ENCODE measurements at places on chromosomes 11 and 22. TPM values are rescaled to one million over a fixed set of nuclear protein-coding genes. Genes with fewer than 3 reads are reported as not detected.

Gene CCDC73
- total RNA-seq = not detected

GRCh38 chr11:1392561-1392960 lies 2.8 kb downstream of the BRSK2 start:
- DNase-seq = no peak

DNA sequence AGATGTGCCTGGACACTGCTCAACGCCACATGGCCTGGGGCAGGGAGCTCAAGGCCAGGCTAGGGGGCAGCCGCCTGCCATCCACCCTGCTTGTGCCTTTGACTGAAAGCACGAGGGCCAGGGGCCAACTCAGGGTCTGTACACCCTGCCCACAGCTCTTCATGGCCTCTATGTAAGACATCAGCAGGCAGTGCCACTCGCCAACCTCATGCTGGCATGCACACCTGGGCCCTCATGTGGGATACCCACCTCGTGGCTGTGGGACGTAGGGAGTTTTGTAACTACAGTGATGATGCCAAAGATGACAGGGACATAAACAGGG lies 25.6 kb downstream of the TBX1 start:
- DNase-seq = no peak

DNA sequence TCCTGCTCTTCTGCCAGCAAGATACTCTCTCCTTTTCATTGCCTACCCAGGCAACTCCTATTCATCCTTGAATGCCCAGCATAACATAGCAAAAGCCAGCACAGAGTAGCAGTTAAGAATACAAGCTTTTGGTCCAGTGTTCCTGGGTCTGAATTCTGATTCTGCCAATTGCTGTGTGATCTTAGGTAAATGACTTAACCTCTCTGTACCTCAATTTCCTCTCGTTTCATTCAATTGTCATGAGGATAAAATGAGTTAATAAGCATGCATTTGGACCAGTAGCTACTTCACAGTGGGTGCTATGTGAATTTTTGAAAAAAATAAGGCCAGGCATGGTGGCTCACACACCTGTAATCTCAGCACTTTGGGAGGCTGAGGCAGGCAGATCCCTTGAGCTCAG lies 346.0 kb downstream of the BUD13 start:
- no peak for DNase-seq

- no peak for DNase-seq
Measured at GRCh38 chr11:73216465-73216864, 1.6 kb upstream of the P2RY2 start.

Gene USP2
- 6.5 TPM for total RNA-seq

Gene OR9I1
- not detected for total RNA-seq

Gene CLDN5
- not detected for total RNA-seq

DNA sequence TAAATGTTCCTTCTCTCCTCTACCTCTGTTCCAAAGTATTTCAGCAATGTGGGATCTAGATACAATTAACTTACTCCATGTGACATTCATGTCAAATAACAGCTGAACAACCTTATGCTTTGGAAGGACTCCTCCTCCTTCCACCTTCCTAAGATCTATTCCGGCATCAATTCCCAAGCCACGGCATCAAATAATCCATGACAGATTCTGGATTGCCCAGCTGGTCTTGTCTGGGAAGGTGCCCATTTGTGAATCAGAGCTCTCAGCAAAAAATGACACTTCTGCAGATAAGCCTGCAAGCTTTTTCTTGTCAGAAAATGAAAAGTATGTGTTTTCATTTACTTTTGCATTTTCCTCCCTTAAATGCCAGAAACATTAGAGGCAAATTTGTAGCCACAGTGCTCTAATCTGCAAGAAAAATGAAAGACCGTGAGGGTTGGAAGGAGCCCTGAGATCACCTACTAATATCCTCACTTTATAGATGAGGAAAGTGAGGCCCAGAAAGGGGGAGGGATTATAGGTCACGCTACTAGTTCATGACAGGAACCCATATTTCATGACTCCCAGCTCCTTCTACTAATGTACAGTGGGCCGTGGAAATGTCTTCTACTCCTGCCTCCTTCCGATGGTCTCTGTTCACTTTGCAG lies 124.0 kb downstream of the ME3 start:
- DNase-seq = peak; percentile 79

DNA sequence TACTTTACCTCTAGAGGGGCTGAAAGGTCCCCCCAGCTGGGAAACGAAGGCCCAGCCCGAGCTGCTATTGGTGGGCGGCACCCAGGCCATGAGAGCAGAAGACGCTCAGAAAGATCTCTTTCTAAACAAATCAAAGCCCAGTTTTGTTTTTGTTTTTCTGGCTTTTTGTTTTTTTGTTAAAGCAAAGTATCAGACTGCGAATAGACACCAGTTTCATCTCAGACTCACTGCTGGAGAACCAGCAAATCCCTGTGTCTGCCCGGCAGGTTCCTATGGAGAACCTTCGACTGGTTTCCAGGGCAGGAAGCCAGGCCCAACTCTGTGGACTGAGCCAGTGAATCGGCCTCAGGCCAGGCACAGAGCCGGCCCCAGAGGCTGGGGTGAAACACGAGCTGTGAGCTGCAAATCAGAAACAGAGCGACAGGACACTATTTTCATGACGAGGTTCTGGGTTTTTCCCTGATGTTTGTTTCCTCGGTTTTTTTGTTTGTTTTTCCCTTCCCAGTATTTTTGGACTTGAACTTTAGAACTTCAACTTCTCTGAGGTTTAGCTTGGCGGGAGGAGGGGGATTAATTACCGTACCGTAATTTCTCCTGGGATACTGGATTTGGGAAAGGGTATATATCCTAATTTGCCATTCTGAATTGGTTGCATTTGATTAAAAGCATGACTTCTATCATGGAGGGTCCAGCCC lies 16.0 kb upstream of the B4GALNT4 start:
- peak; percentile 58 for DNase-seq

- DNase-seq = no peak
Measured at GRCh38 chr11:72229336-72229924, 4.9 kb downstream of the INPPL1 start.

- no peak for DNase-seq
Measured at GRCh38 chr22:41124086-41124485, 31.7 kb downstream of the EP300 start.

DNA sequence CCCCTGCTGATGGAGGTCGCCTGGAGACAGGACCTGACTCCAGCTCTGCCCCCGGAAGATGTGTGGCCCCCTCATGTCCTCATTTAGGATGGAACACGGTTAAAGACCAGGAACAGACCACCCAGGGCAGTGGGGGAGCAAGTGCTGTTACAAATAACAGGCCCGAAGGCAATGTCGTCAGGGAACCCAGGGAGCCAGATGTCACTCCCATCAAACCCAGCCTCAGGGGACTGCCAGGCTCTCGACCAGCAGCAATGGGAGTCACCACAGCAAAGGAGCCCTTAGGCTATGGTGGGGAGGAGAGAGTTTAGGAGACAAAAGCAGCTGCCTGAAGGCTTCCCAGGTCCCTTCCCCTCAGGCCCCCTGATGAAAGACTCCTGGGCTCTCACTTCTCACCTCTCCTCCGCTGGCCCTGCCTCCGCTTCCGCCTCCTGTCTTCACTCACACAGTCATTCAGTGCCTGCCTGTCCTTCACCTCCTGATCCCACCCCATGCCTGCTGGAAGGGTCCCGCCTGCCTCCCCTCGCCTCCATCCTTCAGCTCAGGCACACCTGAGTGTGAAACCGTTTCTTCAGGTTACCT lies 4.4 kb downstream of the RPS19BP1 start:
- DNase-seq = no peak

Gene CASP12
- not detected for total RNA-seq

GRCh38 chr22:35134637-35135036 lies 68.7 kb downstream of the ISX start:
- no peak for DNase-seq

GRCh38 chr22:36386351-36386899 lies 1.3 kb downstream of the MYH9 start:
- DNase-seq = no peak

DNA sequence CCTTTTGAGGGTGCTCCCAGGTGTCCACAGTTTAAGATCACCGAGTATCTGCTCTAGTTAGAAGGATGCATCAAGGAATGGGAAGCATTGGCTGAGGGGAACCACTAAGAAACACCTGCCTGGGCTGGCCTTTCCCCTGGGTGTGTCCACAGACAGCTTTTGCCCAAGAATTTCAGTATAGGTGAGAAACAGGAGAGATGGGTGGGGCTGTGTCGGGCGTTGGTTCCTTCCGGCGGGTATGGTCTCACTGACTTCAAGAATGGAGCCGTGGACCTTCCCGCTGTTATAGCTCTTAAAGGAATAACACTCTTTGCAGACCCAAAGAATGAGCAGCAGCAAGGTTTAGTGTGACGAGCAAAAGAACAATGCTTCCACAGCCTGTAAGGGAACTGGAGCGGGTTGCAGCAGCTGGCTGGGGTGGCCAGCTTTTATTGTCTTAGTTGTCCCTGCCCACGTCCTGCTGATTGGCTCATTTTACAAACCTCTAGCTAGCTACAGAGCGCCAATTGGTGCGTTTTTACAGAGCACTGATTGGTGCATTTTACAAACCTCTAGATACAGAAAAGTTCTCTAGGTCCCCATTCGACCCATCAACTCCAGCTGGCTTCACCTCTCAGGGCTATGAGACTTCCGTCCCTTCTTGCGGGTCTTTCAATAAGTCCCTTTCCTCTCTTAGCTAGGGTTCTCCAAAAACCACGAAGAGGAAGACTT lies 2.4 kb downstream of the FADS1 start:
- peak; percentile 28 for DNase-seq

DNA sequence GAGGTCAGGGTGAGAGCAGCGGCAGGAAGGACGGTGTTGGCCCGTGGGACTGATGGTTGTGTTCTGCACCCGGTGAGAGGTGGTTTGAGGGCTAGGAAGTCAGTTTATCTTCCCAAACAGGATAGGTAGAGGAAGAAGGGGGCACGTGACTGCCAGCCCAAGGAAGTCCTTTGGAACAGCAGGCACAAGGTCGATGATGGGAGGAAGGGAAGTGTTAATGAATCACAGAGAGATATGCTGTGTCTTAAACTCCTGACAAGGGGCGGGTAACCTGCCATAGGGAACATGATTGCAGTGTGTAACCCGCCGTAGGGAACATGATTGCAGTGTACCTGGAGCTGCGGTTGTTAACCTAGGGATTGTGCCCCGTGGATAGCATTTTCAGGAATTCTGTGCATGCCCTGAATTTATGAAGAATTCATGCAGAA lies 49.0 kb downstream of the PRR5L start:
- no peak for DNase-seq

DNA sequence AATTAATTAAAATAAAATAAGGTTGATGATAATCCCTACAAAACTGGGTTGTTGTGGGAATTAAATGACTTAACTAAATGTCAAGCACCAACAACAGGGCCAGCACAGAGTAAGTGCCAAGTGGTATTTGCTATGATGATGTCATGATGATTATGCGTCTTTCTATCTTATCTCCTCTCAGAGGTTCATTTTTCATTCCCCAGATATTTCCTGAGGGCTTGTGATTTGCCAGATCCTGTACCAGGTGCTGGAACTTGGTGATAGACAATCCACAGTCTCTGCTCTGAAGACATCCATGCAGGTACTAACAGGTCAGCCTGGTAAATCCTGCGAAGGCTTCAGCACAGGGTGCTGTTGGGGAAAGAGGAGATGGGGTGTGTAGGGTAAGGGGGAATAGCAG lies 8.1 kb upstream of the MYH9 start:
- DNase-seq = peak; percentile 83

DNA sequence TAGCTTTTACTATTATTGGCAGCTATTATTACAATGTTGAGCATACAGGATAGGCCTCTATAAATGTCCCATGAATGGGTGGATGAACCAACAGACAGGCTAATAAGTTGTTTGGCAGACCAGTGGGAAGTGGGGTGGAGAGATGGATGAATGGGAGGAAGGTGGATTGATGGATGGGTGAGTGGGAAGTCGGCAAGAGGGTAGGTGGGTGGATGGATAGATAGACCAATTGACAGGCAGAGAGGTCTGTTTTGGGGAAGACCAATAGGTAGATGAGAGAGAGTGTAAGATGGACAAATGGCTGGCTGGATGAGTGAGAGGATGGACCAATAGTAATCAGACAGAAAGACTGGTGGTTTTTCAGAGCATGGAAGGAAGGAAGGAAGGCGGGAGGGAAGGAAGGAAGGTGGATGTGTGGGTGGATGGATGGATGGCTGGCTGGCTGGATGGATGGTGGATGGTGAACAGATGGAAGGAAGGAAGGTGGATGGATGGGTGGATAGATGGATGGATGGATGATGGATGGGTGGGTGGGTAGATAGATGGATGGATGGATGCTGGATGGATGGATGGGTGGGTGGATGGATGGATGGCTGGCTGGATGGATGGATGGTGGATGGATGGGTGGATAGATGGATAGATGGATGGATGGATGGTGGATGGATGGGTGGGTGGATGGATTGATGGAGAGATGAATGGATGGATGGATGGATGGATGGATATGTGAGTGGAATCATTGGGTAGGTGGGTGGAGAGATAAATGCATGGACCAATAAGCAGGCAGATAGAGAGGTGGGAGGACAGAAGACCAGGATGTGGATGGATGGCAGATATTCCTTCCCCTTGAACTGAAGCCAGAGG lies 37.4 kb downstream of the RASD2 start:
- no peak for DNase-seq

Gene KCNQ1OT1
- 2.5 TPM for total RNA-seq

Gene OVCH2
- 4.5 TPM for total RNA-seq

DNA sequence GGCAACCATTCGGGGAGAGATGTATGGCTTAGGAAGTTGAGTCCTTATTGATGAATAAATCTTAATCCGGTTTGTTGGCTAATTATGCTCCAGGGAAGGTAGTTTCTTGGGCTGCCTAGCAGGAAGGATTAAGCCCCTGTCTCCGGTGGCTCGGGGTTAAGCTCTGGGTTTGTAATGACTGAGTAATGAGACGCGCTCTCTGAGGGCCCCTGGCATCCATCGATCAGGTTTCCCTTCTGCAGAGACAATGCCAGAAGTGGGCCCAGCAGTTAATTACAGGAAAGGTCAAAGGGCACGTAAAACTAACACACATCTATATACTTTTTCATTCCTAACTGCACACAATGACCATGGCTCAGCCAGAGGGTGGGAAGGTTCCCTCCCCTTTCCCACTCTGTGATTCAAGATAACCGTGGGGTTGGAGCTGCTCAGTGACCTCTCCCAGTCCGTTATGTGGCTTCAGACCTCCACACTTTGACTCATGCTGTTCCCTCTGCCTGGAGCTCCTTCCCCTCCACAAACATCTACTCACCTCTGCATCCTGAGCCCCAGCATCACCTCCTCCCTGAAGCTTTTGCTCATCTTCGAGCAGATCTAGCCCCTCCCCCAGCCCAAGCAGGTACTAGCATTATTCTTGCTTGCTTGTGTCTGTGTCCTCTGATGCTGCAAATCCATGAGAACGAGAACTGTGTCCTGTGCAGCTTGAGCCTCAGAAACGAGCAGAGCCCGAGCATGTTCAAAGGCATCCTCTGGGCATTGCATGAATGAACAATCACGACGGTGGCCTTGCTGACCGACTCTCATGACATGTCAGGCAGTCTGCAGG lies 16.6 kb downstream of the SCUBE1 start:
- DNase-seq = no peak
